CMK (cell line): ENCODE measurements at places on chromosomes 12 and 14.

DNA sequence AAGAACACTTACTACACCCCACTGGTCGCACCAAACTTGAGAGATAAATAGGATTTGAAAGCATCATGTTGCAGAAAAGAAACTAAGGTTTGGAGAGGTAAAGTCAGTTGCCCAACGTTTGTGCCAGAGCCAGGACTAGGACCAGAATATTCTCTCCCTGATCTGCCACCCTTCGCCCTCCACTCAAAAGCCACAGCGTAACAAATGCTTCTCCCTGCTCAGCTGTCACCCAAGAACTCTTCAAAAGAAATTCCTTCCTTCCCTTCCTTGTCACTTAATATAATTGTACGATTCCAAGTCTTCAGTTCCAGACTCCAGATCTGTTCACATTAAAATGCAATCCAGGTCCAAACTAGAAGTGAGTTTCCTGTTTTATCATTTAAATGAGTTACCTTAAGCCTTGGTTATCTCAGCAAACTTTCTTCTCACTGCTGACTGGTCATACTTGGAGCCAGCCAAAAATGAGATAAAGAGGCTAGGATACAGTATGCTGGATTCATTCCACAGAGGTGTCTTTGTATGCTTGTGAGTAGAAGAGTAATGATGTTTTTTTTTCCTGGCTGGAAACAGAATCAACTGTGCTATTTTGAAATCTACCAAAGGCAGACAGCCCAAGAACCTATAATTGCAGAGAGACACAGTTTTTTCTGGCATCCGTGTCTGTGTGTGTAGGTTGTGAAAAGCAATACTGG, 12.8 kb upstream of the PPFIBP1 start:
- no peak for DNase-seq

DNA sequence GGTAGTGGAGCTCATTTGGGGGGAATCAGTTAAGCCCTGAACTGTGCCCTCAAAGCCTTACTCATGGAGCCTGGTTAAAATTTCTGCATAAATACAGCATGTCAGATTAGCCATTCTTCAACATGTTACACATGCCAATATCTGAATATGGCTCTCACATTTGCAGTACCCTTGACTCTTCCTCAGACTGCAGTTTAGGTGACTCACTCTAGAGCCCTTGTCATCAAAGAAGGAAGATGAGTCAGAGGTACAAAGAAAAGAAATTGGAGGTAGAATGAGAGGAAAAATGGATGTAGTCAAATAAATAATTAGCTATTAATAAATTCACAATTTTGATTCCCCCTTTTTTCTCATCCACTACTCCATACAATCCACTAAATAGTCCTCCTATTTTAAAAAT, 23.6 kb upstream of the OR4K2 start:
- DNase-seq: no peak

DNA sequence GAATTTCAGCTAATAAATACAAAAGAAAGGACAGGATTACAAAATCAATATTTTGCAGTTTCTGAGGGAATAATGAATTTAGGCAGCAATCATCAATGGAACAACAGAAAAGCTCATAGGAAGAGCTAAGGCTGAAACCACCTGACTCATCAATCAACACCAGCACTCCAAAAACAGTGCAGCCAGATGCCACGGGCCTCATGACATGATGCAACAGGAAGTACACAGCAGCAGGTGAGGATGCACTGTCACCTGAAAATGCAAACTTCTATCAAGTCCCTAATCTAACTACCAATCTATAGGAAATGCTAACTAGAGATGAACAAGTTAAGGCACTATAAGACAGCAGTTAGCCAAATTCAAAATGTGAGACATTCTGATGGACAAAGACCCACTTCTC, 21.7 kb downstream of the GNS start:
- DNase-seq: no peak

DNA sequence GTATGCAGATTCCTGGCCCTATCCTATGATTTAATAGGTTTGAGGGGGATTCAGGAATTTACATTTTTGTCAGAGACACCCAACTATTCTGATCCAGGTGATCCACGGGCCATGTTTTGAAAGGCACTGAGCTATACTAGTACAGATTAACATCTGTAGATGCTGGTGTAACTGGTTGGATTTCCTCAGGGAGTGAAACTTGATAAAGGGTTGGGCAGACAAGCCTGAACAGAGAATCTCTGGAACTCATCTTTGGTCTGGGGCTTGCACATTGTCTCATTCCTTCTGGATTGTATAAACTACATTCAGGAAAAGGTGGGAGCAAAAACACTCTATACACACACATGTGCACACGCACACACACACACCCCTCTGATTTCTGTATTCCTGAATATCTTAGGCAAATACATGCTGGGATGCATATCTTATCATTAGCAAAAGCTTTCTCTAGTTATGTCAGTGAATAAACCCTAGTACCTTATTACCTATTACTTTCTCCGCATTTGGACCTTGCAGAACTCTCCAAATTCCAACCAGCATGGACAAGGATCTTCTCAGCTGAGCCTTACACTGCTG, 104.6 kb downstream of the SLC38A1 start:
- DNase-seq: no peak

DNA sequence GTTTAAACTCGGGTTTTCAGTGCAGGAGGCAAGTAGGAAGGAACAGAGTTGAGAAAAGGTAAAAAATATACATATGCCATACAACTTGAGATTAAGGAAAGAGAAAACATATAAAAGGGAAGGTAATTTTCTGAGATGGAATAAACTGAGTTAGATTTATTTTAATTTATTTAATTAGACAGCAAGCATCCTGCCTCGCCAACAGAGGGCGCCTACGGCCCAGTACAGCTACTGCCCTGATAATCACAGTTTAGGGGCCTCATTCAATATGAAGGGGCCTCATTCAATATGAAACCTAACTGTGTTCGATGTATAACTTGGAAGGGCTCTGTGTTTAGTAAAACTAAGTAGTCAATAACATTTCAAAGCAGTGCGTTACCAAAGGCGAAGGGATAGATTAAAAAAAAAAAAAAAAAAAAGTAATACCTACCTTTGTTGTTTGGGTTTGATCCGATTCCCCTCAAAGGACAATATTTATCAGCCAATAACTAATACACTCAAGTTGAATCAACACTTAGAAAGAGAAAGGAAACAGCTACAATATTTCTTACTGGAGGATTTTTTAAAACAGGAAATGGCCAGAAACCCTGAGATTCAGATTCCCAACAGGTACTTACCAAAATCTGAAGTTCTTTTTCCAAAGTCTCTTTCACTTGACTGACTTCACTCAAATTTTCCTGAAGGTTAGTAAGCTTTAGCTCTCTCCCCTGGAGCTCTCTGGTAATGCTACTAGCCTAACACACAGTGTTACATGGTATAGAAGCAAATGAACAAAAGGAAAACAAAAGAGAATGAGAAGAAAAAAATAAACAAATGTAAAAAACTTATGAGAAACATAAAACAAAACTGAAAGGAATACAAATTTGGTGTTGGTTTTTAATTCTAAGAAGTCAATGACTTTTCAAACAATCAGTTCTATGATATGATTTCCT, 70.0 kb upstream of the VPS33A start:
- peak; percentile 4 for DNase-seq

DNA sequence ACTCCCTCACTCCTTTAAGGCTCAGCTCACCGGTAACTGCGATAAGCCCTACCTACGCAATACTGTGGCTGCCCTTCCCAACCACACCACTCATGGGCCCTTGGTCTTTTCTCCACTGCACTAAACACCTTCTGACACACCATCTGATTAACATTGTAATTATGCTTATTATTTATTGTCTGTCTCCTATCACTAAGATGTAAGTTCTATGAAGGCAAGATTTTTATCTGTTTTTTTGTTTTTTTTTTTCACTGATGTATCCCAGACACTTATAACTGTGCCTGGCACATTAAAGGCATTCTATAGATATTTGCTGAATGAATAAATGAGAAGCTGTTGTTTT, 34.2 kb upstream of the PYGL start:
- no peak for DNase-seq

GRCh38 chr14:23445773-23446172, 10.3 kb upstream of the MYH7 start:
- no peak for DNase-seq

DNA sequence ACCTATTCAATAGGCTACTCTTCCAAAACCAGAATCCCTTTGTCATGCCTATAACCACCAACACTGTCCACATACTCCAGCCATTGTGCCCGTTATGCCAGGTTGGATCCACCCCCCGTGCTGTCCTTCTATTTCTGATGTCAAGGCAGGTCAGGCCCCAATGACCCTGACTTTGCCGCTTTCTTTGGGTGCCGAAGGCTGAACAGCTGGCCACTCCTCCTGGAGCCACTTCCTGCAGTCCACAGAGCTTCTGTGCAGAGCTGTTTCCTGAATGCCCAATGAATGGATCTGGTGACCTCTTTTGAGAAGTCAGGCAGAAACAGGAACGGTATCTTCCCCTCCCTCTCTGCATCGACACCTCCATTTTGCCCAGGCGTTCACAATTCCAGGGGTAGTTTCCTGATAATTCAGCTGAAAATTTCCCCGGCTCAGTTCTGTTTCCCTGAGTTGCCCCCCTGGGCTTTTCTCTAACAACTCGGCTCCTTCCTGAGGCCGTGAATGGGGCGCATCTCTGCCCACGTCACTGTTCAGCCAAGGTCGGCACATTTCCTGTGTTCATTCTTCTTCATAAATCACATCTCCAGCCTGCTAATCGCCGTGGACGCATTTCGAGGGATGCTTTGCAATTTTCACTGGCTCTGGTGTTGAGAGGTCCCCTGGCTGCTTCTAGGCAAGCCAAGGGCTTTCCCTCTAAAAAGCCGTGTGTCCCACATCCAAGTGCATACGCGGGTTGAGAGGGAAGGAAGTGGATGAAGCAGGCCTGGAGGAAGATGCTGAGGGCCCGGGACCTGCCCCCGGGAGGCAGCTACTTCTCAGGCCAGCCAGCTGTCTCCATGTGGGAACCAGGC, 86.5 kb downstream of the PAPOLA start:
- no peak for DNase-seq

DNA sequence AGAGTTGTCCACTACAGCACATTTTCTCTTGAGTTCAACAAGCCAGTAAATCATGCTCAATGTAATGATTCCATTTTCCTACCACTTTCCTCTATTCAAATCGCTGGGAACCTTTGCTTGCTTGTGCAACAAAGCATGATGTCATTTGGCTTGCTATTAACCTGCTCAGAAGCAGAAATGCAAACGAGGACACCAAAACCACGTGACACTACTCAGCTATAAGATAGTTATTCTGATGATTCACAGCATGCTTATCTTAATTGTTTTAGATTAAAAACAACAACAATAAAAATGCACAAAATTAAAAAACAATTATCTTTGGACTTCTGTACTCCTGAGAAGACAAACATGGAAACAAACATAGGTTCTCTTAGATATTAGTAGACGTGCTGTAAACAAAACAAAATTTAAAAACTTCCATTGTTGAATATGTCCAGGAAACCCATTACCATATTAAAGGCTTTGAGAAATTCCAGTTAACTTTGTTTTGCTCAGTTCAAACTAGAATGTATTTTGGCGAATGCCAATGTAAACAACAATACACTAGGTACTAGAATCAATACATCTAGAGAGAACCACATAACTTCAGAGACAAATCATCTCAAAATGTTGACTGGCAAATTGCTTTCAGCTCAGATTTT, 77.5 kb upstream of the KRAS start:
- no peak for DNase-seq

DNA sequence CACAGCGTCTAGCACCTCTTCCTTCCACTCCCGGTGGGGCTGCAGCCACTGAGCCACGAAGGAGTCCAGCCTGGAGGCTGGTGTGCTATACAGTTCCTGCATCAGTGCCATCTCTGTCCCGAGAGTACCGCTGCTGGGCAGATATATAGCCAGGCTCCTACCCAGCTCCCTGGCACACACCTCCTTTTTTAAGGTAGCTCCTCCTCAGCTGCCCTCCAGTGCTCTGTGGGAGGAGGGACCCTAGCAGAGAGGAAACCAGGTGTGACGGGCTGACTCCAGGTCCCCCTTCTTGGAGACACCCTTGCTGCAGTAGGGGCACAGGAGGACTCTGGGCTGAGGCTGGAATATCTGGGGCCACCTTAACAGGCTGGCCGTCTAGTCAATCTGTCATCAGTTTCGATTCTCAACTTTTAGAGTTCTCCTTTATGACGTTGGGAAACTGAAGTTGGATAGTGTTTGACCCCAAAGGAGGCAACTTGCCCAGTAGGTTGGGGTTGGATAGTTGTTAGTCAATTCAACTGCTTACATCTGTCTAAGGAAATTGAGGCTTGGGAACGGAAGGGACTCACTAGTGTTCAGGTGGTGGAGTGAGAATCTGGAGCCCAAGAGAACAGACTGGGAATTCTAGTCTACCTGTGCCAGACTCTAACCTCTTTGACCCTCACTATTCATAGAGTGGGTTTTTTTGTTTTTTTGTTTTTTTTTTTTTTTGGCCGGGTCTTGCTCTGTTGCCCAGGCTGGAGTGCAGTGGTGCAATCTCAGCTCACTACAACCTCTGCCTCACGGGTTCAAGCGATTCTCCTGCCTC, at the start of gene OASL:
Gene OASL, minus strand, starts transcription at position 386 of the 808 bp plus-strand sequence. Its CDS starts 275 bp downstream, at position 111.
- no peak for DNase-seq

- DNase-seq: no peak
Measured at GRCh38 chr12:26809611-26810285, 23.2 kb downstream of the ITPR2 start.

GRCh38 chr12:58656254-58657009, 263.9 kb downstream of the LRIG3 start:
- no peak for DNase-seq

DNA sequence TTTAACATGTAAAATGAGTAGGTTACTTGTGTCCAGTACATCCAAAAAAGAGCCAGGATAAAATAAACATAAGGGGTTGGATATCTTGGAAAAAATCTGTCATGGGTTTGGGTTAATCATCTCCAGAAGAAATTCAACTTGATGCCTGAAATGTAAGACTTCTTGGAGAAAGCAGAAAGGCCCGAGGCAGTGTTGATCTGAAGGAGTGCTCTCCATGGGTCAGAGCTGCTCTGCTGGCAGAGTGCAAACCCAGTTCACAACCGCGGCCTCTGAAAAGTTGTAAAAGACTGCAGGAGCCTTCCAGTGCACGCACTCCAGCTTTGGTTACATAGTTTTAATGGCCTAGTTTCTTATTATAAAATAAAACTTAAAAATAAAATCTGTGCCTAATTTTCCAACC, 97.3 kb upstream of the ALX1 start:
- no peak for DNase-seq

- DNase-seq: no peak
Measured at GRCh38 chr12:28025821-28026505, 53.4 kb upstream of the PTHLH start.

- DNase-seq: no peak
Measured at GRCh38 chr12:8471090-8471489, 15.3 kb downstream of the CLEC6A start.

- no peak for DNase-seq
Measured at GRCh38 chr12:87246726-87247125, 782.5 kb downstream of the C12orf50 start.

DNA sequence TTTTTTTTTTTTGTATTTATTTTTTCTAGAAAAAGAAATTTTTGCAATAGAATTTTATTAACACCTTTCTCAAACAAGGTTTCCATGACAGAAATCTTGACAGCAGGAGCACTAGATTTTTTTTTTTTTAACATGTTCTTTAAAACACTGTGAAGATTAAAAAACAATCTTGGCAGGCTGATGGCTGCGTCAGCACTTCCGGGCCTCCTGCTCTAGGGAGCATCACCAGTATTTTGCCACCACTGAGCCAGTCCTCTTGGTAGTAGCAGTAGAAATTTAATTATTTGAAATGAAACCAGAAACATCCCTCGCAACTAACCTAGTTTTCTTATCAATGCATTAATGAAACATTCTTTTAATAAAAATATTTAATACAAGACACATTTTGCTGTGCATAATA, 99.6 kb downstream of the APAF1 start:
- DNase-seq: no peak
